Tibial artery (tissue), 4 donors: ENCODE measurements at places on chromosomes 4 and X.

GRCh38 chr4:31548021-31548420 lies 827.9 kb downstream of the PCDH7 start:
- DNase-seq, result no peak

- no peak for DNase-seq
Observed at GRCh38 chr4:158459085-158459820, 62.4 kb upstream of the RXFP1 start.

DNA sequence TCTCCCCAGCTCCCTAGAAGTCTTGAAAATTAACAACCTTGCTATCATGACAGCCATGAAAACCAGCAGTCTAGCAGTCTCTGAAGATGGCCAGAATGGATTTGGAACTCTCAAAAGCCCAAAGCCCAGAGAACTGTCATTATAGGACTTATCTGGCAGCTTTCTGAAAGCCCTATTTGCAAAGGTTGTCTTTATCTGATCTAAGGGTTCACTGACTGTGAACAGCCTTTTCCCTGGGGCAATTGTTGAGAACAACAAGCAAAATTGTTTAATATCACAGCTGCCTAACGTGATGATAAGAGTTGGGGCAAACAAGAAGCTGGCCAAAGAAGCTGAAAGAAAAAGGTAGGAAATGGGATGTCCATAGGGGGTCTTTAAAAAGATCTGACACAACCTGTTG lies 20.9 kb upstream of the KLHL8 start:
- no peak for DNase-seq

- DNase-seq, result no peak
Observed at GRCh38 chr4:188002323-188002722, 6.8 kb downstream of the ZFP42 start.

DNA sequence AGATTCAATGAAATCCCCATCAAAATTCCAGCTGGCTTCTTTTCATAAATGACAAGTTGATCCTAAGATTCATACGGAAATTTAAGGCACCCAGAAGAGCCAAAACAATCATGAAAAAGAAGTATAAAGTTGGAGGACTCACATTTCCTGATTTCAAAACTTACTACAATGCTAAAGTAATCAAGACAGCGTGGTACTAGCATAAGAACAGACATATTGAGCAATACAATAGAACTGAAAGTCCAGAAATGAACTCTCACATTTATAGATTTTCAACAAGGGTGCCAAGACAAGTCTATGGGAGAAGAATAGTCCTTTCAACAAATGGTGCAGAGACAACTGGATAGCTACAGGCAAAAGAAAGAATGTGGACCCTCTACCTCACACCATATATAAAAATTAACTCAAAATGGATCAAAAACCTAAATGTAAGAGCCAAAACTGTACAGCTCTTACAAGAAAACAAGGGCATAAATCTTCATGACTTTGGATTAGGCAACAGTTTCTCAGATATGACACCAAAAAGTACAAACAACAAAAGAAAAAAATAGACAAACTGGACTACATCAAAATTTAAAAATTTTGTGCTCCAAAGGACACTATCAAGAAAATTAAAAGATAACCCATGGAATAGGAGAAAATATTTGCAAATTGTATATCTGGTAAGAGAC lies 28.5 kb downstream of the SASH3 start:
- no peak for DNase-seq

DNA sequence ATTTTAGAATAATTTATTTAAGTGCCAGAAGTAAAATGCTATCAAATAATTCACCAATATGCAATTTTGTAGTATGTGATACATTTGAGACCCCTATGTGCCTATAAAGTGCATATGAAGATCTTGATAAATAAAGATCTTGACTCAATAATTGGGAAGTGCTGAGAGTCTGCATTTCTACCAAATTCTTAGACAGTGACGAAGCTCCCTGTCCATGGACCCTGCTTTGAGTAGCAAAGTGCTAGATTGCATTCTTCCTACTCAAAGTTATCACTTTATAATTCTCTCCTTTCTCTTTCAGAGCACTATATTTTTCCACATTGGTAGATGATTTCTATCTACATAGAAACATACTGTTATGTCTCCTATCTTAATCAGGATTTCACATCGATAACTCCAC lies 1393.9 kb downstream of the ARAP2 start:
- no peak for DNase-seq

GRCh38 chr4:150578745-150579501 lies 3.0 kb upstream of the MAB21L2 start:
- DNase-seq, result no peak

- peak; percentile 6 for DNase-seq
Observed at GRCh38 chr4:7426525-7427171, 8.1 kb downstream of the PSAPL1 start.

- DNase-seq, result no peak
Observed at GRCh38 chrX:2514131-2514530, 13.4 kb upstream of the DHRSX start.
